ENCODE measurements at places on chromosomes 12 and 14. TPM values are rescaled to one million over a fixed set of nuclear protein-coding genes. Genes with fewer than 3 reads are reported as not detected.

- no peak overlapping the region for H3K4me3 ChIP-seq
These were observed 13.9 kb upstream of the RPLP0 start for GRCh38 chr12:120214626-120215356.

DNA sequence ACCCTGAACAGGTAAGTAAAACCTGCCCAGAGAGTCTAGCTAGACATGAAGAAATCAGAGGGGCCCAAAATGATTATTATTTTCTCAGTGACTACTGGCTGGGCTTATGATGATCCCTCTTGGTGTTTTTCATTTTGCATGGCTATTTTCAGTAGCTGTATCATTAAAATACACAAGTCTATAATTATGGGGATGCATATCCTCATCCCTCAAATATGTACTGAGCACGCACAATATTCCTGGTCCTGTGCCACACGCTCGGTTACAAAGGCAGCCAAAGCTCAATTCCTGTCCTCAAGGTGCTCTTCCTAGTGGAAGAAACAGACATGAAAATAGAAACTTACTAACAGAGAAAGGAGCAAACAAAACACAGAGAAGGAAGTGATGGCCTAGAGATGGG is 180.0 kb downstream of the DAD1 start:
- H3K36me3 ChIP-seq: no peaks in the 10 kb centered on the region
- DNase-seq: peak; percentile 21
- peaks cover 2% of the 10 kb centered on the region for H3K27me3 ChIP-seq
- no peak overlapping the region for H3K4me3 ChIP-seq

The WDHD1 gene
- total RNA-seq: 8.6 TPM

- no peak for DNase-seq
- H3K27me3 ChIP-seq: peaks cover 2% of the 10 kb centered on the region
- no peaks in the 10 kb centered on the region for H3K36me3 ChIP-seq
- H3K4me3 ChIP-seq: no peak overlapping the region
- no peak overlapping the region for H3K27ac ChIP-seq
- no peaks in the 10 kb centered on the region for H3K4me1 ChIP-seq
These were observed 63.5 kb upstream of the PPM1H start for GRCh38 chr12:62998454-62998853.

GRCh38 chr12:64912516-64913255 is 88.2 kb downstream of the TBC1D30 start:
- peak; percentile 56 for DNase-seq
- no peak overlapping the region for H3K4me3 ChIP-seq
- no peaks in the 10 kb centered on the region for H3K36me3 ChIP-seq
- H3K27ac ChIP-seq: no peak overlapping the region
- H3K4me1 ChIP-seq: no peaks in the 10 kb centered on the region

DNA sequence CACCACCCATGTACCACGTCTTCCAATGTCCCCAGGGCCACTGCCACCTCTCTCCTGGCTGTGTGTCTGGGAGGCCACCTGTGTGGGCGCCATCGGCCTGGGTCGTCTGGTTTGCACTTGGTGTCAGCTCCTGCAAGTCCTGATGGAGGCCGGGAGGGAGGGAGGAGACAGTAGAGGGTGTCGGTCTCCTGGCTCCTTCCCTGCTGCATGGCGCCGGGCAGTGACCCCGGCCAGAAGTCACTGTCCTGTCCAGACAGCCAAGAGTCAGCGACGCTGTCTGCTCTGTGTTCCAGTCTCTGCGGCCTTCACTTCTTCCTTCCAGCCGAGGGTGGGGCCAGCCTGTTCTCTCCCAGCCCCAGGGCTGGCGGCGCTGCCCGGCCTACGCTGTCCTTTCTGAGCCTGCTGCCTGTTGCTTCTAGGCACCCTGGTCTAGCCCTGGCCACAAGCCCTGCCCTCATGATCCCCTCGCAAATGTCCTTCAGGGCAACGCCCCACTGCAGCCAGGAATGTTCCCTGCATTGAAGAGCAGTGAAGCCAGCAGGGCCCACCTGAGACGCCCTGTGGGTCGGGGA is 13.0 kb upstream of the LBHD2 start:
- H3K4me3 ChIP-seq: no peak overlapping the region
- DNase-seq: no peak
- H3K27ac ChIP-seq: no peak overlapping the region
- peaks cover 4% of the 10 kb centered on the region for H3K4me1 ChIP-seq
- no peaks in the 10 kb centered on the region for H3K36me3 ChIP-seq
- no peaks in the 10 kb centered on the region for H3K27me3 ChIP-seq

DNA sequence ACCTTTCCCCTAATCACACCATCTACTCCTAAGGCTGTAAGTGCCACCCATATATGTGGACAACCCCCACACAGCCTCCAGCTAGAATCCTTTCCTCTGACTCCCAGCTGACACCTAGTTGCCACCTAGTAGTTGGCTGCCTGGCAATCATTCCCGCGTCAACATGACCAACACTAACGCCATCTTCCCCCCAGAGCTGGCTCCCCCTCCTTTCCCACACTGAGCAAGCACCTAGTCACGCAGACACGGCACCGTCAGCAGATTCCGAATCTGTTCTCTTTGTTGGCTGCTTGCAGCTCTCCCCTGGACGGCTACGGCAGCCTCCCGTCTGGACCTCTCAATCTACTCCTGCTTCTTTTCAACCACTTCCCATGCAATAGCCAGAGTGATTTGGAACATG is 27.7 kb downstream of the UBR7 start:
- no peaks in the 10 kb centered on the region for H3K36me3 ChIP-seq
- H3K4me1 ChIP-seq: no peaks in the 10 kb centered on the region
- H3K4me3 ChIP-seq: no peak overlapping the region
- no peaks in the 10 kb centered on the region for H3K27me3 ChIP-seq

GRCh38 chr12:14984766-14985285 is 12.0 kb downstream of the PDE6H start:
- no peaks in the 10 kb centered on the region for H3K36me3 ChIP-seq
- H3K4me1 ChIP-seq: no peaks in the 10 kb centered on the region
- no peak overlapping the region for H3K27ac ChIP-seq

All from fibroblast of lung (primary cell).